ENCODE measurements at places on chromosomes 6 and 20.

- DNase-seq: no peak
These were observed 41.2 kb upstream of the TMEM200A start for GRCh38 chr6:130324657-130325056.

GRCh38 chr20:34637245-34638038 is 39.5 kb downstream of the PIGU start:
- no peak for DNase-seq

DNA sequence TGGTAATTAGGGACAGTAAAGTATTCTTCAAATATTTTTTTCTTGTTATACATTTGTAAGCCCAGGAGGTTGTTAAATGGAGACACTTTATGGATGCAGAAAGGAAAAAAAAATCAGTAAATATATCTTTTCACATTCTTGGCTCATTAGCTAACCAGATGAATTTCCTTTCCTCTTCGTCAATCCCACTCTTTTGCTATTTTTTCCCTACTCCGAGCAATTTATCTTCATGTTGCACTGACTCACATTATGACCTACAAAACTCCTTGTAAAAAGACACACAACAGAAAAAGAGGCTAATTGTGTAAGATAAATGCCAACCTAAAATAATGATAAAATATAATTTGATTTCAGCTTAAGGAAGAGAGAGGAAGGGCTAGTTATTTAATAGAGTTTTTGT is 472.9 kb upstream of the ZNF337 start:
- no peak for DNase-seq

- DNase-seq: no peak
These were observed 290.2 kb downstream of the BTBD3 start for GRCh38 chr20:12207875-12208274.

DNA sequence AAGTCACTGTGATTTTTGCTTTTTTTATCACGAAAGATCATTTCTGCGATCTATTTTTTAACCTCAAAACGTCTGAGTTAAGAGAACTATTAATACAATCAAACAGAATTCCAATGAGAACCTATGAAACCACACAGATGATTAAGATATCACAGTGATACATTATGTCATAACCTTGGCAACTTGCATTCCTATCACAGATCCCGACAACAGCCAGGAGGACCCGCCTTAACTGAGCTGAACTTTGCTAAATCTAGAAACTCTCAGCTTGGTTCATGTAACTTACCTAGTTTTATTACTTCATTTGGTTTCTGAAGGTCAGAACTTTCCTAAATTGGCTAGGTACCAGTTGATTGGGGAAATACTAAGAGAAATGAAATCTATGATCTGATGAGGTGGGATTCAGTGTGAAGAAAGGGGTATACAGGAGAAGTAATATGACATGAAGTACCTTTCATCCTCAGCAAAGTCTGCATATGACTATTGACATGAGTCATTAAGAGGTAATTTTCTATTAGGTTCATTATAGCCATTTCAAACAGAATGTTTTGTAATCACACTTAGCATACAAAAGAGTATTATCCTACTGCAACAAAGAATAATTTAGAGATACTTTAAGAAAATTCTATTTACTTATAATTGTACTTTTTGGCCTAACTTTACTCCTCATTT is 11.2 kb downstream of the LYRM4 start:
- no peak for DNase-seq

GRCh38 chr20:40875116-40876085 is 153.2 kb upstream of the TOP1 start:
- no peak for DNase-seq

- no peak for DNase-seq
These were observed 125.6 kb upstream of the LAMP5 start for GRCh38 chr20:9388813-9389161.

DNA sequence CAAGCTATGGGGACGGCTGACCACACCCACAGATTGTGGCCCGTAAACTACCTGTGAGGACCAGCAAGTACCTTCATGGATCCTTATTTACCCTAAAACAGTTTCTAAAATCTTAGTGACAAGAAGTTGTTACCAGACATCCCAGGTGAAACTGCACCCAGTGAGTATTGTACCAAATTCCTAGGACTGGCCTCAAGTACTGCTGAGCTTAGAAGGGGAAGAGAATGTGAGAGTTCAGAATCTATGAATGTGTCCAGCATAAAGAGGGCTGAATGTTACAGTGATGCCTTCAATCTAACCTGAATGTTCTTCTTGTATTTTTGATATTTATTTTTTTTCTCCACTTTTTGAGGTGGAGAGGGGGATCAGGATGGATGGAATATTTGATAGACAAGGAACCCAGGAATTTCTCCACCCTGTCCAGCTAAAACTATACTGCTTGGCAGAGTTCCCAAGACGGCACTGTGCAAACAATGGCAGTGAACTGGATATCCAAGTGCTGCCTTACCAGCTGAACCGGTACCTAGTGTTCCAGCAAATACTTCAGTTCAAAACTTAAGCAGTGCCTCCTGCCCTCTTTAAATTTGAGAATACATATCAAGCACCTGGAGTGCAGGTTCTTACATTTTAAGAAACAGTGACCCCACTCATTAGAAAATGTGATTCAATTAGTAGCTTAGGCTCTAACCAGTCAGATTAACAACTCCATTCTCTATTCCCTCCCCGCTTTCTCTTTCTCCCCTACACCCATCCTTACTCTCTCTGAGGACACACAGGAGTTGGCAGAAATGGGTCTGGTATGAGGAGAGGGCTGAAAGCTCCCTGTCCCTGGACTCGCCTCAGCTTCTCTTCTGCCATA is 427.3 kb upstream of the FLRT3 start:
- no peak for DNase-seq

- DNase-seq: no peak
These were observed 643.8 kb downstream of the DHX35 start for GRCh38 chr20:39605908-39606307.

GRCh38 chr6:104789770-104790190 is 69.9 kb downstream of the HACE1 start:
- no peak for DNase-seq

- DNase-seq: no peak
These were observed 71.2 kb downstream of the PDE7B start for GRCh38 chr6:135922746-135923145.

GRCh38 chr6:15490242-15491100 is 172.4 kb downstream of the DTNBP1 start:
- no peak for DNase-seq

GRCh38 chr6:124142852-124143251 is 339.2 kb downstream of the NKAIN2 start:
- no peak for DNase-seq

DNA sequence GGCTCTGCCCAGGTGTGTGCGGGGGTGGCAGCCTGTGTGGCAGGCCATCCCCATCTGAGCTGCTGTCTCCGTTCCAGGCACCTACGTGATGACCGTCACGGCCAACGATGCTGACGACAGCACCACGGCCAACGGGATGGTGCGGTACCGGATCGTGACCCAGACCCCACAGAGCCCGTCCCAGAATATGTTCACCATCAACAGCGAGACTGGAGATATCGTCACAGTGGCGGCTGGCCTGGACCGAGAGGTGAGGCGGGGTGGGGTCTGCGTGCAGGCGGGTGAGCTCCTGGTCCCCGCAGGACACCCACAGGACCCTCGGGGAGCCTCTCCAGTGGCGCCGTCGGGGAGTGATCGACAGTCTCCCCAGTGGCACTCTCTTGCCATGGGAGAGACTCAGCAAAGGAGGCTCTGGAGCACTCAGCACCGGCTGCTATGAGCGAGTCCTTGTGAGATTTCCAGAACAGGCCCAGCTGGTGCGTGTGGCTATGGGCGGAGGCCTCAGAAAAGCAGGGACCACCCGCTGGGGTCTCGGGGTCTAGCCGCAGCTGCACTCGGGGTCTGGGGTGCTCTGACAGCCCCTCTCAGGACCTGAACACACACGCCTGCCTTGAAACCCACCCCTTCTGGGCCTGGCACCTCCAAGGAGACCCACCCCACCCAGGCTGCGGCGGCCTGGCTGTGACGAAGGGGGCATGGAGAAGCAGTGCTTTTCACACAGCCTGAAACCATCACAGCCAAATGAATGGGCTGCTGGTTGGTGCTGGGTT is 191.8 kb downstream of the TAF4 start:
- no peak for DNase-seq

GRCh38 chr6:14897831-14898230 is 348.0 kb upstream of the JARID2 start:
- DNase-seq: no peak

DNA sequence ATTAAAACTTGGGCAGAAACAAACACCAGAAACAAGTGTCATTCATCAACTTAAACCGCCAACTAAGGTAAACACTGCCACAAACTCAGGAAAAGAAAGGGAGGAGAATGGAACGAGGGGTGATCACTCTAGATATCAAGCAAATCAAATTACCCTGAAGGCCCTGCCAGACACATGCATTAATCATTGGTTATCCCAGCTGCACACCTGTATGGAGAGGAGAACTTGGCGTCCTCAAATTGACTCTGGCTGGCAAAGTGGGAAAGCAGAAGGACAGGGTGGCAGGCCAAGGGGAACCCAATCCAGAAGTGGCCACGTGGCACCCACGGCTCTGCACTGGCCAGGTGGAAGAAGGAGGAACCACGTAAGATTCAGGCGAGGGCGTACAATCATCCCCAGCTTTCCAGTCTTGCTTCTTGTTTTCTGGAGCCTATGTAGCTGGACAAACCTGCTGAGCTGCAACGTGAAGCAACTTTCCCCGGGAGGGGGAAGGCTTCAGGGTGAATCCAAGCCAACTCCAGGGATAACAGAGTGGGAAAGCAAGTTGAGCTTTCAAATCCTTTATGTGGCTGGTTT is 156.2 kb upstream of the JARID2 start:
- DNase-seq: no peak

GRCh38 chr6:33683576-33684427 is 27.7 kb downstream of the UQCC2 start:
- DNase-seq: no peak

- DNase-seq: no peak
These were observed 24.2 kb downstream of the PRDM1 start for GRCh38 chr6:106110164-106110826.

GRCh38 chr20:51062065-51062464 is 39.2 kb upstream of the KCNG1 start:
- DNase-seq: no peak

- no peak for DNase-seq
These were observed 224.8 kb upstream of the JARID2 start for GRCh38 chr6:15021074-15021473.

GRCh38 chr6:125918681-125919566 is 37.6 kb upstream of the HINT3 start:
- DNase-seq: no peak

DNA sequence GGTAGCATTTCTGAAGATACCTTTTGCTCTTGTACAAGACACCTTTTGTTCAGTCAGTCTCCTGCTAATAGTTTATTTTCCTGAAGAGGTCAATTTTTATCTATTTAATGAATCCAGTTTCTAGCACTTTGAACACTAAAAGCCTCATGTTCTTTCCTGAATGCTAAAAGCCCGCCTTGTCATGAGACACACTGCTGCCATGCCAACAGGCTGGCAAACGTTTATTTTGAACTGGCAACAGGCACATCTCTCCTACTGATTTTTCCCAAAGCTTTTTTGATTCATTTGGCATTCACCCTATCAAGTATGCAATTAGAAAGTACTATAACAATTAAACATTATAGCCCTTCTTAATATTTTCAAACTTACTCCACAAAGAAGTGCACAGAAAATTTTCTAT is 421.2 kb upstream of the EYS start:
- no peak for DNase-seq

DNA sequence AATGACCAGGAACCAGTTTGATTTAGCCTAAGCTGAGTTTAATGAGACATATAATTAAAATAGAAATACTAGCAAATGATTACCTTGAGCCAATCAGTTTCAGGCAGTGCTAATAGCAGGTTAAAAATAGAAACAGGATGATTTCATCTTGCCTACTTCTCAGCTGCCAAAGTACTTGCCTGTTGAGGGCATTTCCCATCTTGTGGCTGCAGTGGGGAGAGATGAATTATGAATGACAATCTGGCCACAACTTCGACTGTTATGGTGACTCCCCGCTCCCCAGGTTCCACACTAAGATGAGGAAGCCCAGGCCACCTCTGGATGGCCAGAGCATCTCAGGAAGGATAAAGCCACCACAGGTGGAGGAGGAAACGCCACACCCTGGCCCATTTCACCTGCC is 31.3 kb downstream of the MBOAT1 start:
- no peak for DNase-seq

DNA sequence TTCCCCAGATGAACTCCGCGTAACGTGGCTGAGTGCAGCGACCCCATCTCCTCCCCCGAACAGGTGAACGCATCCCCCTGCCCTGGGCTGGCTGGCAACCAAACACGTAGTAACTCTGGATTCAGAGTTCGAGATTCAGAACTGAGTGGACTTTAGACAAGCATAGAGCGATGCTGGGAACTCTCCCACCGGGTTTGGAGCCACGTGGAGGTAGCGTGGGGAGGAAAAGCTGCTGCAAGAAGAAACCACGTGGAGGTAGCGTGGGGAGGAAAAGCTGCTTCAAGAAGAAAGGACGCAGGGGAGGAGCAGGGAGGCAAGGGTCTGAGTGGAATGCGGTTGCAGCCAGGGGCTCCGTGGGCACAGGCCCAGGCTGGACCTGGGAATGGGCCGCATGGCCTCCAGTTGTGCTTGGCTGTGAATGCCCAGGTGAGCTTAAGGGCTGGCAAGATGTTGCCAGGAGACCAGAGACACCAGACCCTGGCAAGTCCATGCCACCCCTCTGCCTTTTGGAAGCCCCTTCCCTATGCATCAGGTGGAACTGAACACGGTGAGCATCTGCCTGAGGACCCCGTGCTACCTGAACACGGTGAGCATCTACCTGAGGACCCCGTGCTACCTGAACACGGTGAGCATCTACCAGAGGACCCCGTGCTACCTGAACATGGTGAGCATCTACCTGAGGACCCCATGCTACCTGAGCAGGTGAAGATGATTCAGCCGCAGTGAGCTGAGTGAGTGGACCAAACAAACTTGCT is 118.0 kb upstream of the FRMD1 start:
- no peak for DNase-seq
